NCI-H187 (cell line): ENCODE measurements at places on chromosomes 6 and 20.

- DNase-seq: no peak
Observed at GRCh38 chr6:84033523-84034451, at the start of gene MRAP2. Gene MRAP2 (plus strand): TSS chr6:84033772. CDS start chr6:84055319, 21,547 bp downstream.

DNA sequence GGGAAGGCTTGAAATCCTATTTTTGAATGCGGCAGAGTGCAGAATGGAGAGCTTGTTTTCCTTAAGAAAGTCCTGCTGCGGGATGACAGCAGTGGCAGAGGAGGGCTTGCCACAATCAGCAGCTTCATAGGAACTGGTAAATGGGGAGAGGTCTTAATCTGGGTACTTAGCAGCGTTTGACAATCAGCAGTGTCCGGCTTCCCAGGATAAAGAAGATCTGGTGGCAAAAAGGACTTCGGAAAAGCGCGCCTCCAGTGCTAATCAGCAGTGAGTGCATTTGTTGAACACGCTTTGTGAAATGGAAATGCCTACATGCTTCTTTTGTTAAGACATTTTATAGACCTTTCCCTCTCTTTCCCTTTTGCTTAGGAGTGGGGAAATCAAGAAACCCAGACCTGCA, 735.7 kb downstream of the QKI start:
- DNase-seq: no peak

DNA sequence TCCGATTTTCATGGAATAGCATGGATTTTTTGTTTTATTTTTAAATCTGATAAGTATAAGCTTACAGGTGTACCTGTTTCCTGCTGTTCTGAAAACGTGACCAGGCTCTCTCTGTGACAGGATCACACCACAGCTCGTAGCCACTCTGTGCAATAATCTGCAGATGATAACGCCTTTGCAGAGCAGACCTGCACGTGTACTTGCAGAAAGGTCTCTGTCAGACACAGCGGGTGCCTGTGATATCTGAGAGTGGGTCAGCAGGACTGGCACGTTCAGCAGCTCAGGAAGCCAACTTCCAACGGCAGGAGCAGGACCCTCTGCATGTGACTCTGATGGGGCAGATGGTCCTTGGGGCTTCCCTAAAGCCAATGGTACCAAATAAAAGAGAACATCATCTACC, 68.6 kb upstream of the HDDC2 start:
- no peak for DNase-seq

DNA sequence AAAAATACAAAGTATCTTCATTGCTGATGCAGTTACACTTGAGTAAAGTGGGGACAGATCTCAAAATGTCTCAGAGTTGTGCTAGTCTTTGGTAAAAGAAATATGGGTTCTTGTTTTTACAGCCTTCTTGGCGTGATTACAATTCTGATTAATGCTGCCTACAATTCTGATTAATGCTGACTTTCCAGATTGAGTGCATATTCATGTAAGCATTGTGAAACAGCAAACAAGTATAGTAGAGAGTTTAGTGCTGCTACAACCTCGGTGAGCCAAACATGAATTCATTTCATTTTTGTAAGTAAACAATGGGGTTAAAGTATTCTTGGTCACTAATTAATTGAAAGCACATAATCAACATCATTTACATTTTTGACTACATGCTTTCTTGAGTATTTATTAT, at the start of gene DEFB113:
DEFB113 (minus strand) TSS at position 21 of the 400 bp plus-strand sequence; CDS start at position 21, 0 bp downstream.
- no peak for DNase-seq
